ENCODE measurements at places on chromosomes 12 and 14. TPM values are rescaled to one million over a fixed set of nuclear protein-coding genes. Genes with fewer than 3 reads are reported as not detected.

GRCh38 chr12:224330-224729 lies 10.4 kb upstream of the SLC6A12 start:
- H3K4me3 ChIP-seq, result no peak overlapping the region
- peaks cover 25% of the 10 kb centered on the region for H3K27me3 ChIP-seq
- H3K4me1 ChIP-seq, result peaks cover 10% of the 10 kb centered on the region
- H3K36me3 ChIP-seq, result no peaks in the 10 kb centered on the region

VWF gene
- total RNA-seq, result 8.0 TPM

GRCh38 chr12:120800665-120801064 lies 75.0 kb downstream of the ACADS start:
- H3K36me3 ChIP-seq, result no peaks in the 10 kb centered on the region
- no peak for DNase-seq
- no peaks in the 10 kb centered on the region for H3K27me3 ChIP-seq
- H3K4me1 ChIP-seq, result no peaks in the 10 kb centered on the region
- H3K4me3 ChIP-seq, result no peak overlapping the region
- no peak overlapping the region for H3K27ac ChIP-seq

DNA sequence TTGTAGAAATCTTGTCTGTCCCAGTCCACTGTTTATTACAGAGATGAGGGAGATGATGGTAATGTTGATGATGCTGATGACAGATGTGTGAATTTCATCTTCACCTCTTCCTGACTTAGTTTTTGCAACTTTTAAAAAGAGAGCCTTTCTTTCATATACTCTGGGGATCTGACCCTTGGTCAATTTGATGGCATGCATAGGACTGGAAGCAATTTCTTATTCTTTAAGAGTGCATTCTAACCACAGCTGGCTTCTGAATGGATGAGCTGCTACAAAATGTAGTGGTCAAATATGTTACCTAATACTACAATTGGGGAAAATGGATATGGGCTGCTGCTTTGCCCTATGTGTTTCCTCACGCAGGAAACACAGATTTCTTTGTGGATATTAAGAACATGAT lies 80.8 kb downstream of the MYRFL start:
- DNase-seq, result no peak
- H3K36me3 ChIP-seq, result no peaks in the 10 kb centered on the region
- no peaks in the 10 kb centered on the region for H3K27me3 ChIP-seq

- H3K4me3 ChIP-seq, result no peak overlapping the region
- H3K27me3 ChIP-seq, result no peaks in the 10 kb centered on the region
- H3K27ac ChIP-seq, result no peak overlapping the region
- DNase-seq, result no peak
- H3K36me3 ChIP-seq, result no peaks in the 10 kb centered on the region
- H3K4me1 ChIP-seq, result no peaks in the 10 kb centered on the region
Measured at GRCh38 chr14:62866376-62866775, 178.9 kb downstream of the KCNH5 start.

GRCh38 chr14:105793836-105794235 lies 267.5 kb downstream of the TMEM121 start:
- no peak for DNase-seq
- H3K4me3 ChIP-seq, result no peak overlapping the region
- no peaks in the 10 kb centered on the region for H3K27me3 ChIP-seq
- no peaks in the 10 kb centered on the region for H3K36me3 ChIP-seq

GRCh38 chr14:37559386-37559785 lies 35.7 kb downstream of the FOXA1 start:
- H3K4me3 ChIP-seq, result no peak overlapping the region
- no peak for DNase-seq
- H3K4me1 ChIP-seq, result no peaks in the 10 kb centered on the region

DNA sequence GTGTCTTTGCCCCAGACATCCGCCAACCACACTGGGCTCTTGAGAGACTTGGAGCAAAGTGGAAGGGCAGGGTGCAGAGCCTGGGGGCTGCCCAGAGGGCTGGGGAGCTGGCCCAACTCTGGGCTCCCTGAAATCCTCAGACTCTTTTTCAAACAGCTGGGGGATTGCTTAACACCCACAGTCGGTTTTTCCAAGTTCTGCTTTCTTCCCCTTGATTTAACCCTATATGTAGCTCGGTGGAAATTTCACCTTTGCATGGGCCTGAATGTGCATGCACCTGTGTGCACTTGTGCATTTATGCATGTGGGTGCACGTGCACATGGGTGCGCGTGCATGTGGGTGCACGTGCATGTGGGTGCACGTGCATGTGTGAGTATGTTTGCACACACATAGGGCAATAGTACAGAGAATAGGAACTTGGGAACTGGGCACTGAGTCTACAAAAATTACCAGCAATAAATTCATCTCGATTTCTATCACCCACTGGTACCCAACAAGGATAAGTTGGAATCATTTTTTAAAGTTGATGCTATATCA lies 52.3 kb upstream of the RFLNA start:
- no peak overlapping the region for H3K27ac ChIP-seq
- no peak overlapping the region for H3K4me3 ChIP-seq
- H3K36me3 ChIP-seq, result no peaks in the 10 kb centered on the region
- DNase-seq, result no peak
- peaks cover 12% of the 10 kb centered on the region for H3K4me1 ChIP-seq
